ENCODE measurements at places on chromosomes 6 and 20. TPM values are rescaled to one million over a fixed set of nuclear protein-coding genes. Genes with fewer than 3 reads are reported as not detected.

DNA sequence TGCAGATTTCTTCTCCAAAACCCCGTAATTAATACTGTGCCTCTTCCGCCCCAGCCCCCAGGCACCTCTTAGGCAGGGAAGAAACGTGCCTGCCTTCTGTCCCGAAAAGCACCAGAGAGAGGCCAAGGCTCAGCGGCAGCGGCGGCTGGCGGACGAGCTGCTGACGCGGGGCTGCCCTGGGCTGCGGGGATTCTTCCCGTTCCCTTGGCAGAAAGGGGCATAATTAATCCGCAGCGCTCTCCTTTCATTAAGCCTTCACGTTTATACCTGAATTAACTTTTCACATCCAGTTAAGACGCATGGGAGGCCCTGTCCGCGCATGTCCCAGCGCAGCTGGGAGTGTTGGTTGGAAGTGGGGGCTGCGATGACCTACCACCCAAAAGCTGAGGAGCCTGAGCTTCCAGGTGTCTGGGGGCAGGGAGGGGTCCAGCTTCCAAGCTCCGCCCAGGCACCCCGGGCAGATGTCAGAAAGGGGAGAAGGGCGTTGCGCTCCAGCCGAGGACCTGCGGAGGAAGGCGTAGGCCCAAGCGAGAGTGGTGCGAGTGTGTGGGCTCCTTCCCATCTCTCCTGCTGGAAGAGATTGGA lies 167.4 kb upstream of the LRFN2 start:
- no peak for DNase-seq

- no peak for DNase-seq
These were observed 192.8 kb downstream of the LRFN2 start for GRCh38 chr6:40394381-40394780.

DNA sequence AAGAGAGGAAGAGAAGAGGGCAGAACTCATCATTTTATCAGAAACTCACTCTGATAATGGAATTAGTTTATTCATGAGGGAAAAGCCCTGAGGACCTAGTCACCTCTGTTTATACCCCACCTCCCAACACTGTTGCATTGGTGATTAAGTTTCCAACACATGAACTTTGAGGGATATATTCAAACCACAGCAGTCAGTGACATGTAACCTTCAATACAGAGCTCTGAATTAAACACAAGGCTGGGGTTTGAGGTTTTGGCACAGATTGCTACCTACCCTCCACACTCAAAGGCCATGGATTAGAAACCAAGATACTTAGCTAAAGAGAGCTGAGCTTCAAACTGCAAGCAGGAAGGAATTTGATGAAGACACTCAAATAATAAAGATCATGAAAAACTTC lies 48.5 kb upstream of the MOCS1 start:
- no peak for DNase-seq

DNA sequence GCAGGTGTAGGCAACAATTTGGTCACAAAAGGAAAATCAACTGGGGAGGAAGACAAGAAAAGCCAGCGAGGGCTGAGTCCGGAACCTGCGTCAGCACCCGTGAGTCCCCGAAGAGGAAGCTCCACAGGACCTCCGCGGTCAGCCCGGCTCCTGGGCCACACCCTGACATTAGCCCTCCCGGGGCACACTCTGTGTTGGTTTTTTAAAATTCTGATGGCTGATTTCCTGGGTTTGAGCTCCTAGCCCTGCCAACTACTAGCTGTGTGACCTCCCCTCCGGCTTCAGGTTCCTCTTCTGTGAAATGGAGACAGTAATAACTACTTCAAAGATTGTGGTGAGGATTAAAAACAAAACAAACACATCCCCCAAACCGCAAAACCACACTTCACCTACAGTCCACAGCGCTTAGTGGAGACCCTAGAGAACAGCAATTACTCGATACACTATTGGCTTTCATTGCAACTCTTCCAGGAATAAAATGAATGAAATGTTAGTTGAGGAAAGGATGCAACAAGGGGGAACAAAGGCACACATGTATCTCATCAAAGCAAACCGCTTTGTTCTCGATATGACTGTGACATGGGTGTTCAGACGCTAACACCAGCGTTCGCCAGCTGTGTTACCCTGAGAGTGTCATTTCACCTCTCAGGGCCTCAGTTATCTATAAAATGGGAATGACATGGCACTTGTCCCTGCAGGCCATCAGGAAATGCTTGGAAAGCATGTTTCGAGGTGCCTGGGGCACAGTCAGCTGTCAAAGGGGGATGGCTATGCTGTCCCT lies 985 bp downstream of the ZBP1 start:
- no peak for DNase-seq

GRCh38 chr6:57182017-57182432 lies 9.9 kb downstream of the BAG2 start:
- no peak for DNase-seq

DNA sequence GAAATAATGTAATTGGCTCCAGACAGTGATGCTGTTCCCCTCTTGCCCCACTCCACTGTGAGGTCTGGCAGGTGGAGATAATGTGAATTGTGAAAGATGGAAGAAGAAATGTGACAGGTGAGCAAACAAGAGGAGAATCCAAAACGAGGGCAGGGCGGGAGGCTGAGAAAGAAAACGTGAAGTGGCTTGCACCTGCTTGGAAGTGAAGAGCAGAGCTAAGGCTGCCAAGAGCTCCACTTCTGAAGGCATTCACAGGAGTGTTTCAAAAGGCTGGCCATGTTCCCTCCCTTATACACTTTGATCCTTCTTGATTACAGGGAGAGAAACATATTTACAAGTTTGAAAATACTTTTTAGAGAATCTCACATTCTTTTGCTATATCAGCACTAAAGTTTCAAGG lies 359.4 kb downstream of the EPHA7 start:
- DNase-seq: no peak

Gene MOG
- not detected for total RNA-seq
